Parietal lobe (tissue), 2 donors: ENCODE measurements at places on chromosomes 16 and 17. TPM values are rescaled to one million over a fixed set of nuclear protein-coding genes. Genes with fewer than 3 reads are reported as not detected.

Gene SLC4A1
- 3.1 TPM for total RNA-seq

Gene RHBDF1
- 1.6 TPM for total RNA-seq

Gene WNK4
- total RNA-seq, result not detected

Gene METTL16
- 25.7 TPM for total RNA-seq

Gene ASB16
- not detected for total RNA-seq

Gene AURKB
- total RNA-seq, result 10.0 TPM

Gene KRT15
- total RNA-seq, result not detected

Gene MT4
- not detected for total RNA-seq

Gene MYO1C
- 17.8 TPM for total RNA-seq

Gene ATPAF2
- 49.5 TPM for total RNA-seq

Gene MYH8
- total RNA-seq, result not detected

Gene ACBD4
- total RNA-seq, result 3.4 TPM

Gene TRIM72
- total RNA-seq, result 0.63 TPM

Gene SEZ6L2
- 52.0 TPM for total RNA-seq

Gene KRTAP3-2
- total RNA-seq, result not detected

Gene GINS3
- 4.1 TPM for total RNA-seq

Gene RCVRN
- 0.31 TPM for total RNA-seq

Gene ZNF207
- total RNA-seq, result 245 TPM

Gene HSPB9
- total RNA-seq, result not detected

Gene DPEP3
- not detected for total RNA-seq

Gene NT5M
- total RNA-seq, result 5.0 TPM

Gene RUNDC3A
- 67.6 TPM for total RNA-seq

Gene RAC3
- 80.4 TPM for total RNA-seq

Gene TMEM132E
- 1.3 TPM for total RNA-seq

Gene PSMC3IP
- 6.9 TPM for total RNA-seq

Gene ITGB4
- total RNA-seq, result 2.5 TPM

Gene TEX14
- 0.94 TPM for total RNA-seq

Gene RAB11FIP4
- 66.0 TPM for total RNA-seq

Gene DYNLRB2
- total RNA-seq, result 1.6 TPM

Gene SLC6A2
- not detected for total RNA-seq

Gene ABCA3
- total RNA-seq, result 57.3 TPM

Gene RPH3AL
- 5.6 TPM for total RNA-seq

Gene FLII
- total RNA-seq, result 91.1 TPM

Gene CBX2
- 18.2 TPM for total RNA-seq

Gene SERPINF2
- 0.31 TPM for total RNA-seq

Gene TM4SF5
- total RNA-seq, result not detected

Gene ZNF764
- total RNA-seq, result 13.8 TPM

Gene KRTAP4-3
- total RNA-seq, result not detected

Gene YPEL3
- total RNA-seq, result 29.1 TPM

Gene RND2
- total RNA-seq, result 3.4 TPM
